ENCODE measurements at places on chromosomes 3 and 15.

GRCh38 chr3:73772076-73772886, 147.5 kb upstream of the PDZRN3 start:
- no peak for DNase-seq

GRCh38 chr3:105773291-105773690, 95.5 kb downstream of the CBLB start:
- no peak for DNase-seq

DNA sequence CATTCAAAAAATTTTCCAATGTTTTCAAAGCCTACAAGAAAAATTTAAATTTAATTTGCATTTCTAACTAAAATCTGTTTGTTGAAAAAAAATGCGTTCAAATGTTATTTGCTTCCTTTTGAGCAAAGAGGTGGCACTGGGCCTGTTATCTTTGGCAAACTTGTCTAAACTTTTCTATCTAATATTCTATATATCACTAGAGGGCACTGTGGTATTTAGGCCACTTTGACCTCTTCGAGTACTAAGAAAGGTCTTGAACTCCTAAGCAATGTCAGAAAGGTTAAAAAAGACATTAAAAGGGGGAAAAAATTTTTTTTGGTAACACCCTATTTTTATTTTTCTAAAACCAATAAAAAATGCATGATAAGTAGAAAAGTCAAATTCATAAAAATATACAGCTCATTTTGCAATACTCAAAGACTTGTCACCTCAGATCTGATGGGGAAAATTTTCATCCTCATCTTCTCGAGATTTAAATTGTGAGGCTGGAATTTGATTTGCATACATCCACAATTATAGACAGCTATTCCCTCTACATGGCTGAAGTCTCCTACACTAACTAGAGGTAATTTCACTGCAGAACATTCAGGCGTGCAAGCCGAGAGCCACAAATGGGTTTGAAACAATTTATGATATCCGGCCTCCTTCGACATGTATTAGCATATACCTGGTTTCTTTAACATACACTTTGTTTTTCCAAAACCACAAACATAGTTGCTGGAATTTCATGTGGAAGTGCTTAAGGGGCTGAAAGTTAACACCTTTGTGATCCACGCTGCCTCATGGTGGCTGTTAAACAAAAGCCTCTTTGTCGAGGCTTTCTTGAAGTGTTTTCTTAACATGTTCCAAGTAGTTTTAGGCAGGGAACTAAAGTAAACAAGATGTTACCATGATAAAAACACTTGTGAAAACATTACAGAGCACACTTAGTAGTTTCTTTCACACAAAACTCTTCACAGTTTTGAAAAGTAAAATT, 576.4 kb downstream of the FOXP1 start:
- no peak for DNase-seq

DNA sequence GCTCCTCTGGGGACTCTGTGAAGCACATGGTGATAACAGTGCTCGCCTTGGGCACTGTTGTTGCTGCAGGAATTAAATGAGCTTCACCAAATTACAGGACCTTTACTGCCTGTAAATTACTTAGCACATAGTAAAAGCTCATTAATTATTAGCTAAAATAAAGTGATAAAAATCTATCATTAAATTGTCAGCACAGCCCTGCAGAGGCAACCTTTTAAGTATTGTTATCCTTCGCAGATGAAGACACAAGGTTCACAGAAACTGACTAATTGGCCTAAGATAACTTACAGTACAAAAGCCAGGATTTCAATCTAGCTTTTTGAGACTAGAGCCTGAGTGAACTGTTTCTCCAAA, 96.0 kb downstream of the ST6GAL1 start:
- no peak for DNase-seq

DNA sequence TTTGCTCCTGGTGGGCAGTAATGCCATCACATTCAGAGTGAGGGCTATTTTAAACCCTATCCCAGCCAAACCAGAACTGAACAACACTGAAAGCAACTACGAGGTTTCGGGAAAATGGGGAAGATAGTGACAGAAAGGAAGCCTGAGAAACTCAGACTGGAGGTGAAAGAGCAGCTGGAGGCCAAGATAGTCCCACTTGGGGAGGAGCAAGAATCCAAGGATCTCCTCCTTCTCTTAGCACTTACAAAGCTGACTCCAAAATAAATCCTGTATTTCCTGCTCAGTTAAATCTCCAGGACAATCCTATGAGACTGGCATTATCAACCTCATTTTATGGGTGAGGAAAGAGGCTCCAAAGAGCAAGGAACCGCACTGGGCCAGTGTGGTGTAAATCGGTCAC, 14.1 kb upstream of the SETMAR start:
- no peak for DNase-seq

DNA sequence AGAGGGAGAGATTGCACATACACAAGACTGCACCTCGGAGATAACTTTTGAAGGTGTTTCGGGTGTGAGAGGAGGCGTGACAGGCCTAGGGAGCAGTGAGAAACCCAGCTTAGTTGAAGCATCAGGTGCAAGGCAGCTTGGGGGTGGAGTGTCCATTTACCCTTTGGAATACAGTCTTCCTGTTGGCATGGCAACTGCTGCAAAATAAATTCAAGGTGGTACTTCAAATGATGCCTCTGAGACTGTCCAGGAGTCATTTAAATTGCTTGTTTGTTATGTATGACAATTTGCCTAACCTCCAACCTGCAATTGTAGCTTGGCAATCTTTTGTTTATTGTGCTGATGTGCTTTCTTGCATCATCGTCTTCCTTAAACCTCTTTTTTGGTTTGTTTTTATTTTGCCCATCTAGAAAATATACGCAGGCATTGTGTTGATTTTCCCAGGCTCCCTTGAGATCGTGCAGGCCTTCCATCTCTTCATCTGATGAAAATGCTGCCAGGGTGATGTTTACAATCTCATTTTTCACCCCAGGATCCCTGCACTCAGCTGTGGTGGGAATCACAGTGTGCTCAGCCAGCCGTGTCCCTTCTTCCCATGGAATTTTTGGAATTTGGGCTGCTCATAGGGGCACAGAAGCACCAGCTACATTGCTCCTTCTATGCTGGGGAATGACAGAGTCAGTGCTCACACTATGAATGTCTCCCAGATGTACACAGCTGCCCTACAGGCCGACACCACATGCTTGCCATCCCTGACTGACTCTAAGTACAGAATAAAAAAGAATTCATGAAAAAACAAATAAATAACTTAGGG, 583.1 kb upstream of the CFAP20DC start:
- no peak for DNase-seq

GRCh38 chr15:100115711-100116090, 226.1 kb downstream of the ADAMTS17 start:
- peak; percentile 45 for DNase-seq

DNA sequence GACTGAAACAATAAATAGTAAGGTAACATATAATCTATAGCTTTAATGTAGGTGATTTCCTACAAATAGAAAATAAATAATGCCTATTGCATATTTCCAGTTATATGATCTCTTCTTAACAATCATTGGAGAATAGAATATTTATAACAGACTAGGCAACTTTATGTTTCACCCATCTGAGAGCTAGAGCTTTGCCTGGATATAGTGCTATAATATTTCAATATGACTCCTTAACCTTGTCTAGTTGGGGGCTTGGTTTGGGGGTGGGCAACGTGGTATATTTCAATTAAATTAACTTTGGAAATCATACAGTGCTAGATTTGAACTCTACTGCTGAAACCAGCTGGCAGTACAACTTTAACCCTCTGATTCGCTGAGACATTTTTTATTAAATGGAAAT, 265.2 kb downstream of the CNTN4 start:
- DNase-seq: no peak

DNA sequence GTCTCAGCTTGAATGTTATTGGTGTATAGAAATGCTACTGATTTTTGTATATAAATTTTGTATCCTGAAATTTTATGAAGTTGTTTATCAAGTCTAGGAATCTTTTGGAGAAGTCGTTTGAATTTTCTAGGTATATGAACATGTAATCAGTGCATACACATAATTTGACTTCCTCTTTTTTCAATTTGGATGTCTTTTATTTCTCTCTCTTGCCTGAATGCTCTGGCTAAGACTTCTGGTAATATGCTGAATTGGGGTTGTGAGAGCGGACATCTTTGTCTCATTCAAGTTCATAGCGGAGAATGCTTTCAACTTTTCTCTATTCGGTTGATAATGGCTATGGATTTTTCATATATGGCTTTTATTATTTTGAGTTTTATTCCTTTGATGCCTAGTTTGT, 100.9 kb upstream of the MCTP2 start:
- no peak for DNase-seq

- no peak for DNase-seq
These were observed 39.0 kb downstream of the CMSS1 start for GRCh38 chr3:99856437-99857220.

- no peak for DNase-seq
These were observed 59.0 kb downstream of the MGLL start for GRCh38 chr3:127763337-127763736.

DNA sequence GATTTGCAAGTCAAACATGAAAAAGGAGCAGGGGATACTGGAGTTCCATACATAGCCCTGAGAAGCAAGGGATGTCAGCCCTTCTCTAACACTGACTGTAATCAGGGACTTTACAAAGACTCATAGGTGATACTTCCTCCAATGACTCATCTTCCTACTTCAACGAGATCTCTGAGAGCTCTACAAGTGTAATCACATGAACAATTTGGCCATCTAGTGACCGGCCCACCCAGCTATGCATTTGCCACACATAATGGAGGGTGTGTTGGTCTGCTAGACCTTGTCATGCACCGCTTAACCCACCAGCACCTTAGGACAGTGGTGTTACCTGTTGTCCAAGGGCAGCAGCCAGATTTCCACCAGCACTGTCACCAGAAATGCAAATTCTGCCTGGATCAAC, 75.3 kb downstream of the NCEH1 start:
- no peak for DNase-seq

DNA sequence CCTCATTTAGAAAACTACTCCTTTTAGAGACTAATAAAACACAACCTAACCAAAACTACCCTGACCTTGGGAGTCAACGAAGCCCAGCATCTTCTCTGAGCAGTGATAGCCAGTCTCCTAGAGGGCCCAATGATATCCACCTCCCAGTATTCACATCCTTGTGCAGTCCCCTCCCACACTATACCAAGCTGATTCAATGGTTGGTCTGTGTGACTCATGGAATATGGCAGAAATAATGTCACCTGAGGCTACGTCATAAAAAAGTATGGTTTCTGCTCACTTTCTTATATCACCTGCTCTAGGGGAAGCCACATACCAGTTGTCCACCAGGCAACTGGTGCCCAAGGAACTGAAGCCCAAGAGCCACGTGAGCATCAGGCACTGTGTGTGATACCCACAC, 21.4 kb upstream of the USF3 start:
- no peak for DNase-seq

Data from uterus (tissue), 4 donors.